Stimulated activated CD8-positive, alpha-beta memory T cell treated with anti-CD3 and anti-CD28 coated beads, Interleukin-2, amount 100 ng/mL, for 1 hour (primary cell): ENCODE measurements at places on chromosomes 7 and 10.

GRCh38 chr7:83467493-83467892, 181.4 kb downstream of the SEMA3E start:
- DNase-seq = no peak

DNA sequence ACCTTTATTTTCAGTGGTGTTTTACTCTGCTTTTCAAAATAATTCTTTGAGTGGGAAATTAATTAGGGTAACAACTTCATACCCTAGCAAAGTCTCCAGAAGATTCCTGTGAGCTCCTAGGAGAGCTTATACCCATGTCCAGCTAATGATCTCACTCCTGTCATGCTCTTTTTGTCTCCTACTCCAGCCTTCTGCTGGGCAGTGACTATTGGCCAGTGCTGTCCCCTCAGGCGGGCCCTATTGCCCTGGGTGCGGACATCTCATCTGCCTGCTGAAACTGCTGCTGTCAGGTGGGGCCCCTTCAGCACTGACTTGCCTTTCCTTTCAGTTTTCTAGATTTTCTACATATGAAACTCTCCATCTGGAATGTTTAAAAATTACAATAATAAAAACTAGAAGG, 80.3 kb downstream of the EBLN1 start:
- no peak for DNase-seq

DNA sequence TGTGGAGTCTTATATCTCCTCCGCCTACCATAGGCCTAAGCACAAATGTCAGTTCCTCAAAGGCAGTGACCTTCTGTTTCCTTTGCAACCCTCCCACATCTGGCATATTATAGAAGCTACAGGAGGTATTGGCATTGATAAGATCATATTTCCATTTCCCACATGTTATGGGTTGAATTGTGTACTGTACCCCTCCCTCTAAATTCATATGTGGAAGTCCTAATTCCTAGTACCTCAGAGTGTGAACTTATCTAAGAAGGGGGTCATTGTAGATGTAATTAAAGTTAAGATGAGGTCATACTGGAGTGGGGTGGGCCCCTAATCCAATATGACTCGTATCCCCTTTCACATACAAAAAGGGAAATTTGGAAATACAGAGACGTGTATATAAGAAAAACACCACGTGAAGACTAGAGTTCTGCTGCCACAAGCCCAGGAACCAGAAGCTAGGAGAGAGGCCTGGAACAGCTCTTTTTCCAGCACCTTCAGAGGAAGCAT, 6.1 kb upstream of the LAMB4 start:
- DNase-seq = no peak

DNA sequence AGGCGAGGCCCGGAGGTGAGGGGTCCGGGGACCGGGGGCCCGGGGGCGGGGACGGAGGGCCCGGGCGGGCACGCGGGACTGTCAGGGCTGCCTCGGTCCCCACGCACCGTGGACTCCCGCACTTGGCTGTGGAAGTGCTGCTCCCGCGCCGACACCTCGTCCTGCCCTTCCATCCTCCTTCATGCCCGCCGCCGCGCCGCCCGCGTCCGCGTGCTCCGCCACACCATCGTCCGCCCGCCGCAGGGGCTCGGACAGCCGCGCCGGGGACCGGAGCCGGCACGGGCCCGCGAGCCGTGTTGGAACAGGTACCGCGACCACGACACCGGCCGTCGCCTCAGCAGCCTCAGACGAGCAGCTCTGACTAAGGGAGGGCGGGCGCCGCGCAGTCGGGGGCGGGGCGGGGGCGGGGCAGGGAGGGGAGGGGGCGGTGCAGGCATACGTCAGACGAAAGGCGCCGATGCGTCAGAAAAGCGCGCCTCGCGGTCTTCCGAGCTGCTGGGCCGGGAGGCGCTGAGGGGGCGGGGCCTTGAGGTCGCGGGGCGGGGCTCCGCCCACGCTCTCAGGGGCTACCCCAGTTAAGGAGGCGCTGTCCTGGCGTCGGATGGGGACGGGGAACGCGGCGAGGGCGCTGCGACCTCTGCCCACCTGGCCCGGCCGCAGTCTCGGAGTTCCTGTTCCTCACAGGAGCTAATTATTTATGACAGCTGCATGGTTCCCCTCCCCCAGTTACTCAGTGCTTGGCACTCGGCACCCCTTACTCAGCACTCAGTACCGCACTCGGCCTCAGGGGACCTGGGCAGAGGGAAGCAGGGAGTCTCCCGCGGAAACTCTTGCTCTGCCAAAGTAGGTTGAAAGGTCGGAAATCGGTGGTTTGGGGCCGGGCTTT, at the start of gene LMBR1:
Gene LMBR1, minus strand, starts transcription at position 363 of the 886 bp plus-strand sequence. Its CDS starts 190 bp downstream, at position 173.
- peak; percentile 90 for DNase-seq

DNA sequence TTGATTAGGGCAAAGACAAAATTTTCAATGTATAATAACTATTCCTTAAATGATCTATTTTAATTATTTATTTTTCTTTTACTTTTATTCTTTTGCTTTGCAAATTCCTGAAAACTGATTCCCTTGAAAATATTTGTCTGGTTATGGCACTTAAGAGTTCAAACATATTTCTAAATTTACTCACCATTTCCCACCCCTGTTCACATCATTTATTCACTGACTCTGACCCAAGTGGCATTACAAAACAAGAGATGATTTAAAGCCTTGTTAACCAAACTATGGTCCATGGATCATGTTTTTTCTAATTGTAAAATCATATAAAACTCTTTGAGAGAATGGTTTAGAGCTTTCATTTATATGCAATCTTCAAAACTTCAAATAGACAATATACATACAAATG, 1256.1 kb upstream of the LRRN3 start:
- no peak for DNase-seq

GRCh38 chr7:36598054-36598674, 126.1 kb downstream of the AOAH start:
- DNase-seq = no peak

GRCh38 chr7:128835790-128836641, 5.8 kb downstream of the FLNC start:
- no peak for DNase-seq

DNA sequence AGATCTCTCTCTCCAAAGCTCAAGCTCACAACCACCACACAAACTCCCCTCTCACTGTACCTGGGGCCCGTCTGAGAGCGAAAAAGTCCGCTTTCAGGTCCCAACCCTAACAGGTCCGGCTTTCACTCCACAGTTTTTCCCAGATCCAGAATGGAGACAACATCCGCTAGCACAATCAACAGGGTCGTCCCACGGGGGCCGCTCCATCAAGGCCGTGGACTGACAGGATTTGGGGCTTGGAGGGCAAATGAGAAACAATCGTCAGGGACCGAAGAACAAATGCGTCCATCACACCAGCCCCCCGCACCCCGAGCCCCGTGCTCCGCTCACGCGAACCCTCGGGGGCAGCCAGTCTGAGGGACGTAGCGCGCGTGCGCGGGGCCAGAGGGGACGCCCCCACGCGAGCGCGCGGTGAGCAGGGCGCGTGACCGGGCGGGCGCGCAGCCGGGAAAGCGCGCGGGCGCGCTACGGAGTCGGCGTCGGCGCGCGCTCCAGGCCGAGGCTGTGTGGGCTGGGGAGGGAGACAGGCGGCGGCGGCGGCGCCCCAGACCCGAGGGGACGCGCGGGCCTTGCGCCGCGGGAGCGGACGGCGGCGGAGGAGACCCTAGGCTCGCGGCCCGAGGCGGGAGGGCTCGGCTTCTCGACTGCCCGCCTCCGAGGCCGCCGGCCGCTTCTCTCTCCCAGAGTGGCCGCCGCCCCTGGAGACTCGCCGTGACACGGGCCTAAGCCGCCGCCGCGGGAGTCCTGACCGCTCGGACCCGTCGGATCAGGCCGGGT, at the start of gene SLK:
Gene SLK, plus strand, starts transcription at position 470 of the 777 bp plus-strand sequence. CDS start 606 bp downstream, outside the sequence.
- DNase-seq = peak; percentile 71

- DNase-seq = peak; percentile 59
Observed at GRCh38 chr10:69087590-69088470, at the start of gene SRGN. Gene SRGN, plus strand, starts transcription at chr10:69088103. Its CDS starts 55 bp downstream, at chr10:69088158.
